ENCODE measurements at places on chromosomes 2 and 18.

DNA sequence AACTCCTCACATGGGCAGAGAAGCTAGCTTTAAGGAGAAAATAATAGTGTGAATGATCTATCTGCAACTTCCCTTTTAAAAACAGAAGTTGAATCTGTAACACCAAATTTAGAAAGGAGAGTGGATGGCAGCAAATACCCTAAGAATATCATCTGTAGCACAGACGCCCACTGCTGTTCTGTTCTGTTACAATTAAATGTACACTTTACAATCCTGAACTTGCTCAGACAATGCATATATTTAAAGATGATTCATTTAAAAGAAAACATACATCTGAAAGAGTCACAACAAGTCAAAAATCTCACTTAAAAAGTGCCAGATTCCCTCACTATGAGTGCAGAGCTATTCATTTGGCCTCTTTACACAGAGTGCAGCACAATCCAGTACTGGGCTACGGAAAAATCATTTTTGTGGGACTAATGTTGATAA lies 8.0 kb upstream of the SERTAD2 start:
- no peak for DNase-seq

DNA sequence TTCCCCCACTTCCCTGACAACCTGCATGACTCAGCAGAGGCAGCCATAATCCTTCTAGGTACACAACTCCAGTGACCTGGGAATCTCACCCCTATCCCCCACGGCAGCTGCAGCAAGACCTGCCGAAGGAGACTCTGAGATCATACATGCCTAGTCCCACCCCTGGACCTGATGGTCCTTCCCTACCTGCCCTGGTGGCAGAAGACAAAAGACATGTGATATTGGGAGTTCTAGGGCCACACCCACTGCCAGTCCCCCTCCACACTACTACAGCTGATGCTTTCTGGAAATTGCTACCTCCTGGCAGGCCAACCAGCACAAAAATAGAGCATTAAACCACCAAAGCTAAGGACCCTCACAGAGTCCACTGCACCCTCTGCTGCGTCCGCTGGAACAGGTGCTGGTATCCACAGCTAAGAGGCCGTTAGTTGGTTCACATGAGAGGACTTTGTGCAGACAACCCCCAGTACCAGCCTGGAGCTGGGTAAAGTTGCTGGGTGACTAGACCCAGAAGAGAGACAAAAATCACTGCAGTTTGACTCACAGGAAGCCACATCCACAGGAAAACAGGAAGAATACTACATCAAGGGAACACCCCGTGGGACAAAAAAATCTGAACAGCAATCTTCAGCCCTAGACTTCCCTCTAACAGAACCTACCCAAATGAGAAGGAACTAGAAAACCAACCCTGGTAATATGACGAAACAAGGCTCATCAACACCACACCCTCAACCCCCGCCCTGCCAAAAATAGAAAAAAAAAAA lies 12.5 kb downstream of the MARCO start:
- DNase-seq: no peak

GRCh38 chr2:40450066-40450795 lies 1.7 kb downstream of the SLC8A1 start:
- peak; percentile 28 for DNase-seq

GRCh38 chr2:137570484-137570883 lies 393.8 kb upstream of the HNMT start:
- no peak for DNase-seq

GRCh38 chr2:54284826-54285225 lies 28.8 kb upstream of the TSPYL6 start:
- no peak for DNase-seq

DNA sequence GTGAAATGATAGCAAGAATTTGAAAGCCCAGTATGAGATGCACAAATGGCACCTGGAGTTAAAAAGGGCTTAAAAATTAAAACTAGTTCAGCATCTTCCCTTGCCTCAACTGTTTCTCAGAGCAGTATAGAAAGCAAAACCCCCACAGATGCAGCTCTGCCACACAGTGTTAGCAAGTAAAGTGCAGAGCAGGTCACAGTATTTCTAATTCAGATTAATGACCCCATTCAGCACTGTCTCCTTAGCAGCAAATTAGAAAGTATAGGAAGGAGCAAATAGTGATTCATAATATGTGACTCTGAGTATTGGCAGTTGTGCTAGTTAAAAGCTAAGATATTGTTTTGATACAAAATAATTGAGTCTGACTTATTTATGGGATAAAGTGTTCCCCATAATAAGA lies 73.8 kb upstream of the CCDC85A start:
- DNase-seq: no peak

DNA sequence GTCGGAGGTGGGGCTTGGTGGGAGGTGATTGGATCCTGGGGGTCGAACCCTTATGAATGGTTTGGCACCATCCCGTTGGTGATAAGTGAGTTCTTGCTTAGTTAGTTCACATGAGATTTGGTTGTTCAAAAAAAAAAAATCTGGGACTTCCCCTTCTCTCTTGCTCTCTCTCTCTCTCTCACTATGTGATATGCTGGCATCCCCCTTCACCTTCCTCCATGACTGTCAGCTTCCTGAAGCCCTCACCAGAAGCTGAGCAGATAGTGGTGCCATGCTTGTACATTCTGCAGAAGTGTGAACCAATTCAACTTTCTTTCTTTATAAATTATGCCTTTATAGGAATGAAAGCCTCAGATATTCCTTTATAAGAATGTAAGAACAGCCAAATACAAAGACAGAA lies 269.7 kb upstream of the APCDD1 start:
- DNase-seq: no peak

DNA sequence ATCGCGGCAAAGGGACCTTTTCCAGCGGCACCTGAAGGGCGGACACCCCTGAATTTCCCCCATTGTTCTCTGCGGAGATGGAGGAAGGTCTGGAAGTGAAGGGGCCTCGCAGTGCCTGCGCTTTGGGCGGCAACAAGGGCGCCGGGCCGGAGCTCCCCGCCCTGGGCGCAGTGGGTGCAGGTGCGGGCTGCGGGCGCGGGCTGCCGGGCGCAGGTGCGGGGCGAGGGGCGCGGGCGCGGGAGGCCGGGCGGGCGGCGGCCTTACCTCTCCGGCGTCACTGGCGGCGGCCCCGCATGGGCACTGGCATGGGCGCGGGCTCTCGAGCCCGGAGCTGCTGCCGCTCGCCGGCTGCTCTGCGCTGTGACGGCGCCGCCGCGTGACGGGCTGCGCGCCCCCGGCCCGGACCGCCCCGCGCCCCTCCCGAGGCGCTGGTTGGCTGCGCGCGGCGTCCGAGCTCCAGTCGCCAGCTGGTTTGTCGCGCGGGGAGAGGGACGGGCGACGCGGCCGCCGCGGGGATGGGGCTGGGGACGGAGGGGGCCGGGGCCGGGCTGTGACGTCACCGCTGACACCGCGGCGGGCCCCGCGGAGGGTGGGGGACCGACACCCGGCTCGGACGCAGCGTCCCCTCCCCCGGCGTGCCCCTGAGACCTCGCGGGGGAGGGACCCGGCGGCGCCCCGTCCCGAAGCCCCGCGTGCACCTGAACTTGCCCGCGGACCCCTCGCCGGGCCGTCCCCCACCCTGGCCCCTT lies at the start of gene KIF1A:
KIF1A (minus strand) TSS at position 362 of the 749 bp plus-strand sequence. CDS start 22,467 bp downstream, outside the sequence.
- DNase-seq: peak; percentile 78

DNA sequence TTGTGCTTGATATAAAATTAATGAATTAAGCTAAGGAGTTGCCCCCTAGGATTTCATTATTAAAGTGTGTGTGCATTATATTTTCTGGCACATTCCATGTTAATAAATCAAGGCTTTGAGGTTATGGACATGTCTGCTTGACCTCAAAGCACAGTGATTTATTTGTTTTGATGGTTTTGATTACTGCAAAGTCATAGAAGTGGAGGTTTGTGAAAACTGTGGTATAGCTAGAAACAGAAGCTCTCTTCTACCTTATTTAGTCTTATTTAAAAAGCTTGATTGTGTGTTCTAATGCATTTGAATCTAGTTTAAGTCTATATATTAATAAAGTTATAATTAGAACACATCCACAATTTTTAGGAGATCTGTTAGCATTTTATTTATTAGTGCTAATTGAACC lies 32.2 kb downstream of the DOK6 start:
- no peak for DNase-seq

DNA sequence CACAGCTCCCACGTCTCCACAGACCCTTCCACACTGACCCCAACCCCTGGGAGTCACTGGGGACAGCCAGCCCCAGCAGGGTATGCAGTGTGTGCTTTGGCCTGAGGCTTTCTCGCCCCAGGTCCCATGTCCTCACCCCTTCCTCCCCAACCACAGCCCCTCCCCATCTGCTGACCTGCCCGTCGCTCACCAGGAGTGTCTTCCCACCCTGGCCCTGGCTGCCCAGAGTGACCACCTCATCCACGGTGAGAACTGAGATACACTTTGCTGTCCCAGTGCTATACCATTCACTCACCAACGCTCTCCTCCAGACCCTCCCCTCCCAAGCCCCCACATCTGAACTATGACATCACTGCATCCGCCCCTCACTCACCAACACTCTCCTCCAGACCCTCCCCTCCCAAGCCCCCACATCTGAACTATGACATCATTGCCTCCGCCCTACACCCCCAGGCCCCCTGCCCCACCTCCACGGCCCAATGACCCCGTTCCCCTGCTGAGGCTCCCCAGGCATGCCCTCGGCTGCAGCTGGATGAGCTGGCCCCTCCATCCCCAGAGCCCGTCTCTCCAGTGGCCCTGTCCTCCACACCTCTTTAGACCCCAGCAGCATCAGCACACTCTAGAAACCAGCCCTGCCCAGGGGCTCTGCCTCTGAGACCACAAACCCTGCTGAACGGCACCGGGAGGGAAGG lies 55.2 kb downstream of the ANKMY1 start:
- no peak for DNase-seq

DNA sequence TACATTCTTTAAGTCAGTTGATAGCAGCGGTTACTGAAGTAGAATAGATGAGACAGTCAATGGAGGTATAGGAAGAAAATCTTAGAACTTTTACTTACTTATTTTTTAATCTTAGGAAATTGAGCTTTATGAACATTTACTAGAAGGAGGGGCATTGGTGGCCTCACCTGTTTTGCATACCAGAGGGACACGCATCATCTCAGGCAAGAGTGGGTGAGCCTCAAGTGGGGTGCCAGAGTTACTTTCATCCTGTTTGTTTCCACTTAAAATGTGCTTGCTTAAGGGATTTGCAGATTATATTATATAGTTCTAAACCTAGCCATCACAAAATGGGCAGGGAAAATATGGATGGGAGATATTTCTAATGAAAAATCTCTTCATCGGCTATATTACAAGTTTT lies 61.6 kb downstream of the WDR7 start:
- DNase-seq: no peak

GRCh38 chr2:232384466-232384865 lies 5.9 kb downstream of the ALPP start:
- DNase-seq: no peak

- no peak for DNase-seq
Observed at GRCh38 chr2:191526536-191526935, 151.4 kb upstream of the NABP1 start.

DNA sequence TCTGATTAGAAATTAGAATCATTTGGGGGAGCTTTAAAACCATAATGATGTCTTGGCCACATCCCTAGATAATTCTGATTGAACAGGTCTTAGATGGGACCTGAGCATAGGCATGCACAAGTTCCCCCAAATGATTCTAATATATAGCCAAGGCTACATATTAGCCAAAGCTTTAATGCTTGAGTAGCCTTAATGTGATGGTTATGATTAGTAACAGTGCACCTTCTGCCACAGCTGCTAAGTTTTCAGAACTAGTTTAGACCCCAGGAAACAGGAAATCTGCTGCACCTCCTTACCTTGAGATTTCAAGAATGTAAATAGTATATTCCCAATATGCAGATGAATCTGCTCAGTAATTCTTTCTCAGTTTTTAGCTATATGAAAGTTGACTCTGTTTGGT lies 119.8 kb downstream of the PTPN4 start:
- no peak for DNase-seq

DNA sequence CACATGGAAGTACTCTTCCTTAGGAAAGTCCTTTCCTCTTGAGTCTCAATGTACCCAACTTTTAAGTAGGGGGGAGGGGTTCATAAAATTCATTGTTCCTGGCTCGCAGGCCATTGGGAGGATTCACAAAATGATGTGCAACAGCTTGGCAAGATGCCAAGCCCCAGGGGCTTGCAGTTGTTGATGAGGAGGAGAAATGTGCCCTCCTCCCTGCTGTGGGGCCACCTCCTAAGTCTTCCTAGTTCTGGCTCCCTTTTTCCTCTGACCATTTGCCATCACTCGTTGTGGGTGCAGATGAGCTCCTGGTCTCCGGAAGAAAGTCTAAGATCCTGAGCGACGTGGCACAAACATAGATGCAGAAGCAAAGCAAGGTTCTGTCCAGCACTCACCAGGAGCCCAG lies 435.4 kb downstream of the EIPR1 start:
- DNase-seq: no peak

DNA sequence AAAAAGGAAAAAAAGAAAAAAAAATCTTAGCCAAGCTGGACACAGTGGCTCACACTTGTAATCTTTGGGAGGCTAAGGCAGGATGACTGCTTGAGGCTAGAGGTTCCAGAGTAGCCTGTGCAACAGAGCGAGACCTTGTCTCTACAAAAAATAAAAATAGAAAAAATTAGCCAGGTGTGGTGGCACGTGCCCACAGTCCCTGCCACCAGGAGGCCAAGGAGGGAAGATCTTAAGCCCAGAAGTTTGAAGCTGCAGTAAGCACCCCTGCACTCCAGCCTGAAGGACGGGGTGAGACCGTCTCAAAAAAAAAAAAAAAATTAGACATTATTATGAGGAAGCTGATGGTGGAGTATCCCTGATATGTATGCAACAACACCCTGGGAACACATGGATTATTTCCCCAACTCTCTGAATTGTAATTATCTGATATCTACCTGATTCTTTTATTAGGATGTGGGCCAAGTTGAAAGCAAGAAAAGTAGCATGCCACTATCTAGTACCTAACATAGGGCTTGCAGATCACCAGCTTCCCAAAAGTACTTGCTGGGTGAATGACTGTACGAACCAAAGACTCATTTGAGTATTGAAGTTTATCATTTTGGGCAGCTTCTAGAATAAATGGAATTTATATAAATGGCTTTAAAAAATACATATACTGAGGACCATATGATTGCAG lies 140.9 kb downstream of the TCF4 start:
- DNase-seq: no peak

DNA sequence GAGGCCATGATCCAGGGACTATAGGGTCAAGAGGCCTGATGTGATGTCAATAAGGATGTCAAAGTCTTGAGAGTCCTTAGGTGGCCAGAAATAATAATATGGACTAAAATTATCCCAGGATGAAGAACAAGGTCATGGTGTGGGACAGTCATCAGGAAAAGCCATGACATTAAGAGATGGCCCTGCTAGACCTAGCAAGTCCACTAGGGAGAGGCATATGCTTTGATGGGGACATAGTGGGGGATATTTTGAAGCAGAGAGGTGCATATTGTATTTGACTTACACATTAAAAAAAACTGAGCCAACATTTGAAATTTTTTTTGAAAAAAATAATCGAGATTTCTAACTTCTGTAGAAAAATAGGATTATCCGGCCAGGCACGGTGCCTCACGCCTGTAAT lies 53.3 kb upstream of the CXCR4 start:
- no peak for DNase-seq

- DNase-seq: no peak
Observed at GRCh38 chr2:10388954-10389560, 59.1 kb downstream of the ODC1 start.

Data from NCI-H1105 treated with DMSO at 0.1 percent for 48 hours (cell line).